Stimulated activated CD8-positive, alpha-beta memory T cell treated with anti-CD3 and anti-CD28 coated beads, Interleukin-12 subunit alpha, Interleukin-12 subunit beta, amount 100 ng/mL, for 4 hours (primary cell): ENCODE measurements at places on chromosomes 11 and 22.

DNA sequence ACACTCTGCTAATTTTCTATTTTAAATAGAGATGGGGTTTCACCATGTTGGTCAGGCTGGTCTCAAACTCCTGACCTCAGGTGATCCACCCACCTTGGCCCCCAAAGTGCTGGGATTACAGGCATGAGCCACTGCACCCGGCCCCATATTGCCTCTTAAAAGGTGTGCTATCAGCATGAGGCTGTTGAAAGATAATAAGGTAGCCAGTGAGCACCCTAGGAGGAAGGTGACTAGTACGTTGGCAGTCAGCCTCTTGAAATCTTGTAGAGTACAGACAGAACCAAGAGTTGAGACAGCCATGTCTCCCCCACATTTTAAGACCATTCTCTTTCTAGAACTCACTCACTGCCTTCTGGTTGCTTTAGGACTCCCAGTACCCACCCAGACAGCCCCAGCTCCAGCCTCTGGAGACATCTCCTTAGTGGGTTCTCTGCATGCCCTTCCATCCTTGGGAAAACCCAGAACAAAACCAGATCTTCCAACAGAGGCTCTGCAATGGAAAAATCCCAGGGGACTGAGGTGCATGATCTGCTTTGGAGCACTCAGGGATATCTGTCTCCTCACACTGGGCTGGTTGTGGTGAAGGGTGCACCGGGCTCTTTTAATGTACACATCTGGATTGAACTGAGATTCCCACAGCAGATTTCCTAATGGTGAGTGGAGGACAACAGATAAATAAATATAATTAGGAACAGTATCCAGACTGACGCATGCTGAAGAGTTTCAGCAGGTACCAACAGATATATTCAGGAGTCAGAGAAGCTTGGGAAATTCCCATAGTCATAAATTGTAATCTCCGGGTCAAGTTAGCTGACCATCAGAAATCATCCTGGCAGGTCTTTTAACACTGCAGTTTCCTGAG is 49.4 kb downstream of the LRRC74B start:
- DNase-seq, result no peak

DNA sequence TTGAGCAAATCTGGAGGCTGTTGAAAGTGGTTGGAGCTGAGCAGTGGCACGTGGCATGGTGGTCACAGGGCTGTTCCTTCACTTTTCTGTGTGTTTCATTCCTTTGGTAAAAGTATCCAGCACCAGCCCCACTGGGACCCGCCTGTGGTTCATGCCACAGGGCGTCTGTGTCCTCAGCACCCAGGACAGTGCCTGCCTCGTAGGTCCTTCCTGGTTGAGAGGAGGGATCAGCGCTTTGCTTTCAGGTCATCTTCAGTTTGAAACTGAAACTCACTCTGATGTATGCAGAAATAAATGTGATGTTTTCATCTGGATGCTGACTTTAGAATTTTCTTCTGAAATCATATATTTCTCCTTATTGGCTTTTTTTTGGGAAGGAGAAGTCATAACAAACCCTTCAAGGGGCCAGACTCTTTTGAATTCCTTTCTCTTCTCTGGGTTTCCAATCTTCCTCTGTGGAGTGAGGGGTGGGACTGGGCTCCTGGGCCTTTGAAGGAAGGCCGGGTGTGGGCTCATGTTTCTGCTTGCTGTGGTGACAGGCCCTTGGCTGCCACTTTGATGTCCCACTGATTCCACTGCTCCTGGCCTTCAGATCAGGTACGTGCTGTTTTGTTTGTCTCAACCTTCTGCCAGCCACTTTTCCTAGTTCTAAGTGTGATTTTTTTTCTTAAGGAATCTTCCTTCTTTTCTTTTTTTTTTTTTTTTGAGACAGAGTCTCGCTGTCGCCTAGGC is 26.2 kb downstream of the TBC1D22A start:
- no peak for DNase-seq

GRCh38 chr22:40325315-40325714 is 21.0 kb upstream of the ADSL start:
- DNase-seq, result peak; percentile 57

DNA sequence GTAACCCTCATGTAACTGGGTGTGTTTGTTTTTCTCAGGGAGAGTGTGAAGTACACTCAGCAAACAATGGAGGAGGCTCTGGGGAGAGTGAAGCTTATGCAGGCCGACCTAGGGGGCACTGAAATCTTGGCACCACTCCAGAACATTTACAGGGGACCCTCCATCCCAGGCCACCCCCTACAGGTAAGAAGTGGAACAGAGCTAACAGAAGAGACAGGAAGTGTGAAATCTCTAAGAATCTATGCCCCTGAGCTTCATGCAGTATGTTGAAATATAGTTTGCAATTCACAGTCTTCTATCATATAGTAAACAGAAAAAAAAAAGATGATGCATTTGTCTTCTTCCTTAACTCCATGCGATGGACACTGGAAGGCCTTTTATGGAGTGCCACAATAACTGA is 8.4 kb downstream of the VWA5A start:
- no peak for DNase-seq

DNA sequence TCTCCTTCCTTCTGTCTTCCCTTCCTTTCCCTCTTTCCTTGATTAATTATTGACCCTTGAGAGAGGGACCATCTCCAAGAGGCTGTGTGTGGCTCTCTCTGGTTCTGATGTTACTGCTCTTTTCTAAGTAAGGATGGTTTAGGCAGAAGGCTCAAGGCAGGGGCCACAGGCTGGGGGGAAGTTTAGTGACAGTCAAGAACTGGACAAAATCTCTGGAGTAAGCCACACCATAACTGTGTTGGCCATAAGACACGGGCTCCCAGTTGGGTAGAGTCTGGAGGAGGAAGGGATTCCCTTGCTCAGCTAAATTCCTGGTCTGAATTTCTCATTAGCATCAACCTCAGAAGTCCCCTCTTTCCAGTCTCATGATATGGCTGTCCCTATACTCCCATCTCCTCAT is 74.7 kb downstream of the BUD13 start:
- DNase-seq, result no peak

- DNase-seq, result no peak
Observed at GRCh38 chr22:43109921-43110443, 568 bp upstream of the BIK start.

DNA sequence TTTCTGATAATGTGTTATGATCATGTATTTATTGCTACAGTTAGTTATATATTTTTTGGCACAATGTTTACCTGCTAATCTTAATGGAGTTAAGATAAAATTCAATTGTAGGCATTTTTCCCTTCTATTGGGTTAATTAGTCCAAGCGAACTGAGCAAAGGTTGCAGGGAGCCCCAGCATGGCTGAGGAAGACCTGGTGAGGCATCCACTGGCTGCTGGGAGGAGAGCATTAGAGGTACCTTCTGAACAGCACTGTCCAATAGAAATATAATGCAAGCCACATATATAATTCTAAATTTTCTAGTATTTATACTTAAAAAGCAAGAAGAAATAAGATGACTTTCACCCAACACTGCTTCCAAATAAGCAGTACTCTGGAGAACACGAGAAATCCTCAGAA is 689 bp upstream of the TMEM126A start:
- DNase-seq, result no peak

- no peak for DNase-seq
Observed at GRCh38 chr11:2885017-2885677, 428 bp downstream of the CDKN1C start.

GRCh38 chr22:46149512-46150033 is 753 bp upstream of the PPARA start:
- DNase-seq, result peak; percentile 10

GRCh38 chr11:21465203-21465602 is 727.7 kb upstream of the ANO5 start:
- DNase-seq, result no peak

DNA sequence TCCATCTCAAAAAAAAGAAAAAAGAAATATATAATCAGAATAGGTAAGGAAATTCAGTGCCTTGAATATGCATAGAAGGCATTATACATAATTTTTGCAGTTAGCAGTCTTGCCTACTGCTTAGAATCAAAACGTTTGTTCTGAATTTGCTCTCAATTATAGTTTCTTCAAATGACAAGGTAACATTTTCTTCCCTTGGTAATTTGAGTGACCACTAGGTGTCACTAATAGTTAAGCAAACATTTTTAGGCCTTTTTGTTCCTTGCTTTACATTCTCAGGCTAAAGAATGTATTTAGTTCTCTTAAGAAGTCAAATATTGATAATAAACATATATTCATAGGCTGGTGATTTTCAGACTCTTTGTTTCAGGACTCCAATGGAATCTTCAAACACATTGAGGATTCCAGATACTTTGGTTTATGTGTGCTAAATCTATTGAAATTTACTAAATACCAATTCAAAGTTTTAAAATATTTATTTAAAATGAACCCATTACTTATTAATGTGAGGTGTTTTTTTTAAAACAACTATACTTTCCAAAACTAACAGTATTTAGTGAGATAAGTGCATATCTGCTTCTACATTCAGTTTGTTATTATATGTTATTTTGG is 55.0 kb upstream of the DEPDC7 start:
- no peak for DNase-seq

DNA sequence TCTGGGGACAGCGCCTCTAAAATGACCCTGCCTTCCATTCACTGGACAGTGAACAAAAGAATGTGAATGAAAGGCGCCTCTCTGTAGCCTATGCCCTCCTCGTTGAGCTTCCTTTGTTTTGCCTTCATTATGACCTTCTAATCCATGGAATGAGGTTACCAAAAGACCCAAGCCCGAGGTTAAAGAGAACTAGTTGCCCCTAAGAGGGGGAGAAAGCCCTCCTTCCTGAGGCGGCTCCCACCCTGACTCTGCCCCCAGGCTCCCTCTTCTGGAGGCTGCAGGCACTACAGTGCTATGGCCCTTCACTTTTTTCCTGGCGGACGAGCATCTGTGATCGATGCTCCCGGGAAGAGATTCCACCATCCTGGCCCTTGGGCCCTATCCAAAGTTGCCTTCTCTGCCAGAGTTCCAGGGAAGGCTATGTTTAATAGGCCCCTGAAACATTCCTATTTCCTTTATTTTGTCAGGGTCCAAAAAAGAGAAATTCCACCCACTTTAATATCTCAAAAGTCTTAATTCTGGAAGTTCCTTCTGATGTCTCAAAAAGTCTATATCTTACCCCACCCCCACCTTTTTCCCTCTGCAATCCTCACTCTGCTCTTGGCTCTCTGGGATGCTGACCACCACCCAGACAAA is 147.3 kb downstream of the FEZ1 start:
- peak; percentile 7 for DNase-seq

- no peak for DNase-seq
Observed at GRCh38 chr11:119505861-119506260, 82.9 kb upstream of the THY1 start.

DNA sequence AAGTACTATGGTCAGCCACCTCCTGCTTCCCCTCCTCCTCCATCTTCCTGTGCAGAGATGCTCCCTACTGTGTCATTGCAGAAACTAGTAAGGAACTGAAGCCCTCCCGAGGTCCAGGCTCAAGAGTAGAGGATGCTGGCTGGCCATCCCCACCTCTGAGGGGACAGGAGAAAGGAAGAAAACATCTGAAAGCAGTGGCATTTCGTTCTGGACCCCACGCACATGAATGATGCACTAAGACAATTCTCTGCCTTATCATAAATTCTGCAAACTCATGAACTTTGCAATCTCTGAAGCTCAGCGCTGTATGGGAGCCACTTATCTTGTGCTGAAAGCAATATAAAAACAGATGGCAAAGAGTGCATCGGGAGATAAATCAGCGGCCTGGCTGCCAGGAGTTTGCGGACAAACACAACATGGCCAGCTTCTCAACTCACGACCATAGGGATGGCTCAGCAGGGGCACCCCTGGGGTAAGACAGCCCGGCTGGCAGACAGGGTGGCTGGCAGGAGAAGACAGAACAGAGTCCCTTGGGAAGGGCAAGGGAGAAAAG is 306.4 kb downstream of the NXPE2 start:
- DNase-seq, result no peak

GRCh38 chr11:93072229-93072914 is 102.9 kb downstream of the MTNR1B start:
- no peak for DNase-seq

DNA sequence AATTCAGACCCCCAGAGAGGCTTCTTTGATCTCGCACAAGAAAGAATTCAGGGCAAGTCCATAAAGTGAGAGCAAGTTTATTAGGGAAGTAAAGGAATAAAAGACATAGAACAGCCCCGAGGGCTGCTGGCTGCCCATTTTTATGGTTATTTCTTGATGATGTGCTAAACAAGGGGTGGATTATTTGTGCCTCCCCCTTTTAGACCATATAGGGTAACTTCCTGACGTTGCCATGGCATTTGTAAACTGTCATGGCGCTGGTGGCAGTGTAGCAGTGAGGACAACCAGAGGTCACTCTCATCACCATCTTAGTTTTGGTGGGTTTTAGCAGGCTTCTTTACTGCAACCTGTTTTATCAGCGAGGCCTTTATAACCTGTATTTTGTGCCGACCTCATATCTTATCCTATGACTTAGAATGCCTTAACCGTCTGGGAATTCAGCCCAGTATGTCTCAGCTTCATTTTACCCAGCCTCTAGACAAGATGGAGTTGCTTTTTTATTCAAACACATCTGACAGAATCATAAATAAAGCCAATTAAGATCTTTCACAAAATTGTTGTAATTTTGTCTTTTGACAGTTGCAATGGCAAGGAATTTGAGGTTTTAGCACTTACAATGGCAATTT is 7.6 kb downstream of the DDIAS start:
- DNase-seq, result no peak
